Suppressor macrophage (primary cell): ENCODE measurements at places on chromosomes 12 and 14.
A peak's percentile ranks its signal among the peaks of the same experiment; 100 is the strongest.

DNA sequence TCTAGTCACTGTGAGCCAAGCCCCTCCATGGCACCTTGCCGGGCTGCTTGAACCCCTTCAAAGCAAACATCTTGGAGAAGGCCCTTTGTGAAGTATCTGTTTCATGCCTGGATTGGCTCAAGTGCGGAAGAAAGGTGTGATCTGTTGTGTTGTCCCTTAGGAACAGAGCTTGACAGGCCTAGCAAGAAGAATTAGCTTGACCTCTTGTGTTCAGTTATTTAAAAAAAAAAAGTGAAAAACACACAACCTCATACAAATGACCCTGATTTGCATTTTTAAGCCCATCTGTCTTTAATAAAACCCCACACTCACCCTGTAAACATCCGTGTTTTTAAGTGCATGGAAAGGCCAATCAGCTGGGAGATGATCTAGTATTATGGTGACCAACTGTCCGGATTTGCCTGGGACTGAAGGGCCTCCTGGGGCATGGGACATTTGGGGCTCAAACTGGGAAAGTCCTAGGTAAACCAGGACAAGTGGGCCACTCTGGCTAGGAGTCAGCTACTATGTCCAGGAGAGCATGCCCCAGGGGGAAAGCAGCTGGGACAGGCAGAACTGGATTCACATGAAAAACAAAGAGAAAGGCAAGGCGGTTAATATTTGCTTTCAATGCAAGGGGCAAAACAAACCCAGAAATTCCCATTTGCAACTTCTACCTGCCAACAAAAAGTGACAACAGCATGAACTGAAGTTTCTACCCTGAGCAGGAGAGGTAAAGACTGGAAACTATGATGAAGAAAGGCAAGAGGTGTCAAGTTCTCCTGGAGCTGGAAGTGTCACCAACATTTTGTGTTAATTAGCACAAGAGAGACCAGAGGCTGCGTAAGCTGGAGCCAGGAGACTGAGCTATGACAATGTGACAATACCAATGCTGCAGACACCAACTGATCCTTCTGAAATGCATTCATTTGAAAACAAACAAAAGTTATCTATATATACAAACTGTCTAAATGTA lies 78.6 kb downstream of the CLMN start:
- DNase-seq, result no peak

GRCh38 chr12:54394281-54394719 lies 9.8 kb upstream of the ZNF385A start:
- DNase-seq, result peak; percentile 78

- DNase-seq, result no peak
These were observed 370.9 kb downstream of the AEBP2 start for GRCh38 chr12:19810213-19810612.

DNA sequence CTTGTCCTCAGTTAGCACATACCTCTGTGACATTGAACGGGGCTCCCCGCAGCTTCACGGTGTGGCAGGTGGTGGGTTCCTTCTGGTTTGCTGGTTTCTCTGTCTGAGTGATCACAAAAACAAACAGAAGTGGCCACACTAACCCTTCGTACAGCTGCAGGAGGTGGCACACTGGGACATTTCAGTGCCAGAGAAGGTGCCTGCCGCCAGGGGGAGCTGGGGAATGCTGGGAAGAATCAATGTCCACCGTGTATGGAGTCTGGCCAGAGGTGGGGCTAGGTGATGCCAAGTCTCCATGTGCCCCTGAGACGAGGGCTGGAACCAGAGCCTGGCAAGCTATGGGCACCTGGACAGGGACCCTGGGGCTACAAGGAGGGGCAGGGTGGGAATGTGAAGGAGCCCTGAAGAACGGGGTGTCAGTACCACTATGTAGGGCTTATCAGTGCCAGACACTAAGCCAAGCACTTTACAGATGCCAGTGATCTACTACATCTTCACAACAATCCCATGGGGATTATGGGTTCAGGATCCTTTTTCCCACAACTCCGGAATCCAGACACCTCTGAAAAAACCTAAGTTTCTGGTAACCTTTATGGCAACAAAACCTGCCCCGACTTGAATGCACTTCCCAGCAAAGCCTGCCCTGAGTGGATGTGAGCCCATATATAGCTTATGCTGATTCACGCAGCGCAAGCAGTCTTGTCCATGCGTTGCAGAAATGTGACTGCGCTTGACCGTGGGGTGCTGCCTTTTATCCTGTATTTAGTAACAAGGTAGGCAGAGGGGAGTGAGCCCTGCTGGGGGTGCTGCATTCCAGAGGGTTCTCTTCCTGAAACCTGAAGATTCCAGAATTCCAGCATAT lies 10.8 kb downstream of the RBM19 start:
- no peak for DNase-seq

DNA sequence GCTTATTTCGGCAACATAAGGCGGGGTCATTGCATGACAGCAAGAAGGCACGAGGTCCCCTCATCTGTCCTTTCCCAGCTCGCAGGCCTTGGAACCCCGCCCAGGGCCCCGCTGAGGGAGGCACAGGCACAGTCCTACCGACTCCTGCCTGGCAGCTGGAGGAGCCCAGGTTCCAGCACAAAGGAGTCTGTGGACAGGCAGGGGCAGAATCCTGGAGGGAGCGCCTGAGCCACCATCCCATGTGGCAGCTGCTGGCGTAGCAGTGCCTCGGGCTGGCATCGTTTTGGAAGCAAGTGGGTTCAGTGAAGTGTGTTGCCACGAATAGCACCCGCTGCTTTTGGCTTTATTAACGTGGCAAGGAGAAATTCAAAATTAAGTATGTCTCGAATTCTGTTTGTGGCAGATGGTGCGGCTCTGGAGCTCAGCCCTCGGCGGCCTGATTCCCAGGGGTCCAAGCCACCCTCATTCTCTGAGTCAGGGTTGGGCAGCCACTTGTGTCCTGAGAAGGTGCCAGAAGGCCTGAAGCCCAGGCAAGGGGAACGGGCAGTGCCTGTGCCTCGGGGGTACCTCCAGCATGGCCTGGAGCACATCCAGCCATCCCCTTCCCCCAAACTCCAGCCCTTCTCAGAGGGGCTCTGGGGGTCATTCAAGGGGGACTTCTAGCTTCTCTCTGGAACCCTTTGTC lies 35.9 kb downstream of the SLC8B1 start:
- no peak for DNase-seq

GRCh38 chr12:105995961-105996431 lies 142.8 kb downstream of the NUAK1 start:
- no peak for DNase-seq

GRCh38 chr12:125528281-125528680 lies 463.0 kb downstream of the AACS start:
- no peak for DNase-seq

- DNase-seq, result no peak
These were observed 106.4 kb downstream of the SLC25A47 start for GRCh38 chr14:100429537-100429936.

- no peak for DNase-seq
These were observed 266.4 kb downstream of the SSPN start for GRCh38 chr12:26461776-26462175.

GRCh38 chr14:105876158-105876557 lies 349.8 kb downstream of the TMEM121 start:
- DNase-seq, result no peak

DNA sequence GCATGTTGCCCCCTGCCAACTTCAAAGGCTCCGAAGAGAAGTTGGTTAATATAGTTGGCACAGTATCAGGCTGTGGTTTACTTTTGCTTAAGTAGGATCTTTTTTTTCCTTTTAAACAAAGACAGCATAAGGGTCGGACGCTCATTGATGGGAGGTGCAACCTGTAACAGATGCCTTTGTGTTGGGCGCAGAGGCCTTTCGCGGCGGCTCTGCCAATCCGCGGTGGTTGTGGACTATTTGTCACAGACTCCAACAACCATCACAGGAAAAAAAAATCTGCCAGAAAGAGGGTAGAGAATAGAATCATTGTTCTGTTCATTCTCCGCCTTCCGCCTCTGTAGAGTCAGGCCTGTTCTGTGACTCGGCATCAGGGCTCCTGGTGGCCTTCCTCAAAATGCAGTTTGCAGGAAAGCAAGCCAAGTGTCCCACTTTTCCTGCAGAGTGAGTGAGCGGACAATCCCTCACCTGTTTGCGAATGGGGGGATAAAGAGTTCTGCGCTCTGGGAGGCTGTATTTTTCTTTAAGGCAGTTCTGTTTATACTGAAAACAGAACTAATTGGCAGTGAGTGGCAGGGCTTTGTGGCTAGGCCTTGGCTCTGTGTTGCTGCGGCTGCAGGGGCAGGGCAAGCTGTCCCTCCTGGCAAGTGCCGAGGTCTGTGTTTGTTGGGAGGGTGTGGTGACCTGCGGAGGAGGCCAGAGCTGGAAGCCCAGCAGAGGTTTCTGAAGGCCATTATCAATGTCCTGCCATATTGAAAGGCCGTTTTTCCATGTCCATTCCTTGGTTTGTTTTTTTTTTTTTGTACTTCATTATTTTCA lies 83.0 kb upstream of the PIWIL1 start:
- no peak for DNase-seq

DNA sequence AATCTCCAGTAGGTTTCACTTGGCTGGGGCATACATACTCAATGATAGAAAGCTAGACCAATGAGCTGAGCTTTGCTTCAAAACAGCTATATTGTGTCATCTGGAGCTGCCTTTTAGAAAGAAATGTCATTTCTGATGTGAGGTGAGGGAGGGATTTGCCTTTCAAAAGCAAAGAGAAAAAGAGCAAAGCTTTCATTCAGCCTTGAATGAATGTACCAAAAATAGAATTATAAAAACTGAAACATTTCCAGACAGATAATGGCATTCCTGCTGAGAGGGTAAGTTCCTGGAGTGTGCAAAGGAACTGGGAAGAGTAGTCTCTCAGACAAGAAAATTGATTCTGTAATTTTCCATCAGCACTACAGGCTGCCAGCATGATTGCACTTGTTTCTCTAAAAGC lies 710.0 kb downstream of the LRFN5 start:
- DNase-seq, result no peak

DNA sequence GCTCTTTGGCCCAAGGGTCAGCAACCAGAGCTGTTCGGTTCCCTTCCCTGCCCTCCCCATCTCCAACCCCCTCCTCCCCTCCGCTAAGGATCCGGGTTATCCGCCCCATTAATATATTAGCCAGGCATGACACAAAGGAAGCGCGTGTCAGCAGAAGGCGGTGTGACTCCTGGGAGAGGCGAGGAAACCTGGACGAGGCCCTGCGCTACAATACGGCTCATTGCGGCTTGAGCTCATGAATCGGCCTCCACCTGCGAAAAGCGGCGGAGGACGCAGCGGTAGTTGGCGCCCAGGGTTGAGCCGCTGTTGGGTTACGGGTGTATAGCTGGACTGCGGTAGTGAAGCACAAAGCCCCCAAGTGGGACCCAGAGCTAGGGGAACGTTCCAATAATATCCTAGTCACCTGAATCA lies 9.9 kb downstream of the FOXA1 start:
- no peak for DNase-seq

GRCh38 chr12:27554421-27555186 lies 30.6 kb downstream of the PPFIBP1 start:
- no peak for DNase-seq

GRCh38 chr12:58405363-58405762 lies 464.0 kb downstream of the ATP23 start:
- no peak for DNase-seq

GRCh38 chr12:123763093-123763492 lies 992 bp downstream of the DNAH10 start:
- no peak for DNase-seq

- DNase-seq, result no peak
These were observed 535.4 kb downstream of the PRKD1 start for GRCh38 chr14:29392287-29392686.

DNA sequence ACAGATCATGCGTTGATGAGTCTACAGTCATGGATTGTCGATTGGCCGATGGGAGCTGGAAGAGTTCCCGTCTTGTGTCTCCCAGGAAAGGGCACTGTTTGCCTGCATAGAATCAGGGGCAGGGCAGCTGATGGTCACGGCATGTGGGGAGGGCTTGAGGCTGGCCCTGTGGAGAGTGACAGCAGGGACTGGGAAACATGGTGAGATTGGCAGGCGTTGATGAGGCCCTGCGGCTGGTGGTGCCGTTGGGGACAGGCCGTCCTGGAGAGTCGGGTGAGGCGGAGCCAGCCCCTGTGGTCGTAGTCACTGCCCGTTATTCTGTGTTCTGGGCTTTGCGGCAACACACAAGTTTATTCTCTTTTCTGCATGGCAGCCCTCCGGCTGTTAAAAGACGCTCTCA lies 52.9 kb downstream of the TECPR2 start:
- no peak for DNase-seq

- no peak for DNase-seq
These were observed 987.8 kb upstream of the USP15 start for GRCh38 chr12:61272441-61272840.

DNA sequence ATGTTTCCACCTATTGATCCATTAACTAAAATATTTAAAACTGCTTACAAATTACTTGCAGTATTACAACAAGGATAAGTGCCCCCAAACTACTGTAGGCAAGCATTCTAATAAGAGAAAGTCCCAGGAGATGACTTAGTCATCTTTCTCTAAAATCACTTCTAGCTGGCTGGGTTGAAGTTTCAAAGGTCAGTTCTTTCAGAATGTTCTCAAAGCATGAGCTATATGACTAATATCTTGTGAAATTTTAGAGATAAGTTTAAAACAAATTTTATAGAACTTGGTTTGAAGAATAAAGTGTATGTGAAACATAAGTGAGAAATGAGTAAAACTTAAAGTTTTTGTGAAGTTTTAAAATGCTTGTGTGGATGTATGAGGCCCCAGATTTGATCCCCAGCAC lies 24.3 kb upstream of the OR6J1 start:
- DNase-seq, result no peak

DNA sequence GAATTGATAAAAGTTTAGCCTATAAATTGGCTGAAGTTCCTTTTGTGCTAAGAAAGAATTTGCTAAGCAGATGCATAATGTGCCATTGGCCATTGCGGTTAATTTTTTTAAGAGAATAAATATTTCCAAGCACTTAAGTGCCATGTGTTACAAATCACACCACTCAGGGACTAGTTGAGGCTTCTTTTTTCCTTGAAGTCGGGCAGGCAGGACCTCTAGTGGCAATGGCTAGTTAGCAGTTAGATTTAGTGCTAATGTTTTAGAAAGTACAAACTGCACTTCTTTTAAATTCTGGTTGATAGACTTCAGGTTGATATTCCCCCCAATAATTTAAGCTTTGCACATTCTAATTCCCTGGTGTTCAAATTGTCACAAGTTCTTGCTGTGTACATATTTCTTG lies 294.3 kb downstream of the APAF1 start:
- peak; percentile 1 for DNase-seq

GRCh38 chr14:21034707-21035106 lies at the start of gene RNASE13:
Gene RNASE13, minus strand, starts transcription at chr14:21034807. Its CDS starts 519 bp downstream, at chr14:21034288.
- no peak for DNase-seq

- no peak for DNase-seq
These were observed 2.0 kb downstream of the MYH7 start for GRCh38 chr14:23433457-23433856.

DNA sequence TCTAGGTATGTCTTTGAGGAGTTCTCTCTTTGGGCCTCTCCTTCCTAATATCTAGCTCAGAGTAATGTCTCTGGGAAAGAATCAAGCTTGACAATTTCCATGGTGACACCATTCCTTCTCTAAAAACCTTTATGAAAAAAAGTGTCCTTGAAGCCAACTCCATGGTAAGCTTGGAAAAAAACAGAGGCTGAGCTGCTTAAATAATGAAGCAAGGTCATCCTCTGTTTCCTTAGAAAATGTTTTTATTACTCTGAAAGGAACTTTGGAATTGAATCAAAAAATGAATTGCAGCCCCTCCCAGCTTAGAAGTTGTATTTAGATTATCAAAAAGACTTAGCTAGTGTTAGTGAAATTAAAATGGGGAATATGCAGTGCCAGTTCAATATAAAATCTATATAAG lies 166.1 kb upstream of the KITLG start:
- no peak for DNase-seq
